ENCODE measurements at places on chromosomes 13 and 19. TPM values are rescaled to one million over a fixed set of nuclear protein-coding genes. Genes with fewer than 3 reads are reported as not detected.

DNA sequence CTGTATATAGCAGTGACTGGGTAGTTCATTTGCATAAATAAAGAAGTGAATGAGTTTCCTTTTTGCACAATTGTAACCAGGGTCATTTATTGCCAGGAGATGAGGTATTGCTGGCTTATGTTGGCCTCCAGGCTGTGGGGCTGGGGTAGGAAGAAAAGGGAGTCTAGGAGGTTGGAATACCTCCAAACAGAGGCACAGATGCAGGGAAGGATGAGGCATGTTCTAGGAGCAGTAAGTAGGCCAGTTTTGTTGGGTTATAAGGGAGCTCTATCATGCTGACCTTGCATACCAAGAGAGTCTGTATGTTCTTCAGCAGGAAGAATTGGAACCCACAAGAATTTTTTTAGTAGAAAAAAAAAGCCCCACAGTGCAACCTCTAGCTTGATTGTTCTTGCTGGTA is 17.2 kb upstream of the CYSLTR2 start:
- no peak for DNase-seq

GRCh38 chr13:89066868-89067466 is 1395.8 kb downstream of the SLITRK5 start:
- no peak for DNase-seq

- no peak for DNase-seq
Observed at GRCh38 chr19:21084343-21084742, 2.3 kb downstream of the ZNF714 start.

DNA sequence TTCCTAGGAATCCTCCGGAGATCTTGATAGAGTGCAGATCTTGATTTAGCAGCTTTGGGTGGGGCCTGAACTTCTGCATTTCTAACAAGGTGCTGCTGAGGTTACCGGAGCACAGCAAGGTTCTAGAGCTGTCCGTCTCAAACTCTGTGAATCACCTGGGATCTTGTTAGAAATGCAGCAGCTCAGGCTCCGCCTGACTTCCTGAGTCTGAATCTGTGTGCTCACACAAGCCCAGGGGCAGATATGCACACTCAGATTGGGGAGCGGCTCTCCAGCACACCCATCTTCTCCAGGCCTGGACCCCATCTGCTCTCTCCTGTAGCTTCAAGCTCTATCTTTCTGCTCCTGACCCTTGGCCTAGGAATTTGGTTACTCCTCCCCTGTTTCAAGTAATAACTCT is 3.5 kb upstream of the TEX26 start:
- DNase-seq = no peak

GRCh38 chr19:4063369-4064148 is 3.1 kb downstream of the ZBTB7A start:
- no peak for DNase-seq

Gene PTGER1
- not detected for total RNA-seq

Measured in cardiac septum (tissue), 1 donor.